NCI-H460 (cell line): ENCODE measurements at places on chromosomes 7 and 10. TPM values are rescaled to one million over a fixed set of nuclear protein-coding genes. Genes with fewer than 3 reads are reported as not detected.

The DKK1 gene
- 2.4 and 2.7 TPM in 2 replicates for total RNA-seq

The LRIT1 gene
- total RNA-seq: not detected in 2 replicates

DNA sequence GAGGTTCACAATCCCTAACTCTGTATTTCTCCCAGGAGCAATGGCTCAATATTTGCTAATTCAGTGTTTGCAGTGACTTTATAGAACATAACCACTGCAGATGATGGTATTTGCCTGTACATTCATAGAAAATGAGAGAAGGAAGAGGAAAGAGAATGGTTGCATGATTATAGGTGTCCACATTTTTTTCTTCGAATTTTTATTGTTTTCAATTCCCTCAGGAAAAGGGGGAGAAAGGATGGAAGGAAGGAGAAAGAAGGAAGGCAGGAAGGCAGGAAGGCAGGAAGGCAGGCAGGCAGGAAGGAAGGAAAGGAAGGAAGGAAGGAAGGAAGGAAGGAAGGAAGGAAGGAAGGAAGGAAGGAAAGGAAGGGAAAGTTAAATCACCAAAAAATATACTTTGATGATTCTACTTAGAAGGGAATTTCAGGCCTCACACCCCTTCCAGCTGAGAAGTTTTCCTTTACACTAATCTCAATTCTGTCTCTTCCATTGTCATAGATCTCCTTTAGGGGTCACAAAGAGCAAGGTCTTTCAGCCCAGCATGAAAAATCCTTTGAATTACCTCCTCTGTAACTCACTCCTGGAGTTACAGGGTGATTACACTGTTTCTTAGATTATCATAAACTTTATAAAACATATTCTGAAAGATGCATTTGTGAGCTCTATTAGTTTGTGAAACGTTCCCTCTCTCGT, 118.8 kb upstream of the INHBA start:
- DNase-seq: no peak

The PLAC9 gene
- total RNA-seq: not detected in 2 replicates

GRCh38 chr7:128112781-128113221, 81.6 kb upstream of the LRRC4 start:
- no peak for DNase-seq

DNA sequence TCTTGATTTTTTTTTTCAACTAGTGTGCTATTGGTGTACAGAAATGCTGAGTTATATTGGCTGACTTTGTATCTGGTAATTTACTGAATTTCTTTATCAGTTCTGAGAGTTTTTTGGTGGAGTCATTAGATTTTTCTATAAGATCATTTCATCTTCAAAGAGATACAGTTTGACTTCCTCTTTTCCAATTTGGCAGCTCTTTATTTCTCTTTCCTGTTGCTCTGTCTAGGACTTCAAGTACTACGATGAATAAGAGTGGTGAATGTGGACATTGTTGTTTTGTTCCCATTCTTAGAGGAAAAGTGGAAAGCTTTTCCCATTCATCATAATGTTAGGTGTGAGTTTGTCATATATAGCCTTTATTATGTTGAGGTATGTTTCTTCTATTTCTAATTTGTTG, 50.2 kb downstream of the LOXL4 start:
- no peak for DNase-seq

GRCh38 chr7:144454-144826, 47.9 kb upstream of the FAM20C start:
- DNase-seq: no peak

The NACAD gene
- total RNA-seq: 0.14 TPM in 1 of 2 replicates, not detected in the other

The TMEM72 gene
- total RNA-seq: not detected in 2 replicates

GRCh38 chr7:30950197-30950596, 13.6 kb upstream of the GHRHR start:
- no peak for DNase-seq

DNA sequence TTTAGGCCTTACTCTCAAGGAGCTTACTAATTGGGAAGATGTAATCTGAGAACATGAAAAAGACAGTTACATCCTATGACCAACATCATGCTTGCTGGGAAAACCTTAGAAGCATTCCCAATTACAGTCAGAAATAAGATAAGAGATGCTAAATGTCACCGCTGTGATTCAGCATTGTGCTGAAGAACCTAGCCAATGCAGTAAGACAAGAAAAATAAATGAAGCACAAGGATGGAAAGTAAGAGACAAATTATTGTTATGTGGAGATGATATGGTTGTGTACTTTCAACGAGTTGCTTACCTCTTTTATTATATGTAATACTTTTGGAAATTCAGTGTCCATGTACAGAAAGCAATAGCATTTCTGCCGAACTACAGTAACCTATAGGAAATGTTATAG, 104.8 kb downstream of the RBM20 start:
- DNase-seq: no peak

The SPDYE9 gene
- total RNA-seq: 0.54 and 0.55 TPM in 2 replicates

GRCh38 chr10:124042656-124043309, 50.6 kb downstream of the CHST15 start:
- no peak for DNase-seq

The PRKG1 gene
- total RNA-seq: 0.81 and 1.0 TPM in 2 replicates

The PPP1R3C gene
- total RNA-seq: 160 and 177 TPM in 2 replicates

DNA sequence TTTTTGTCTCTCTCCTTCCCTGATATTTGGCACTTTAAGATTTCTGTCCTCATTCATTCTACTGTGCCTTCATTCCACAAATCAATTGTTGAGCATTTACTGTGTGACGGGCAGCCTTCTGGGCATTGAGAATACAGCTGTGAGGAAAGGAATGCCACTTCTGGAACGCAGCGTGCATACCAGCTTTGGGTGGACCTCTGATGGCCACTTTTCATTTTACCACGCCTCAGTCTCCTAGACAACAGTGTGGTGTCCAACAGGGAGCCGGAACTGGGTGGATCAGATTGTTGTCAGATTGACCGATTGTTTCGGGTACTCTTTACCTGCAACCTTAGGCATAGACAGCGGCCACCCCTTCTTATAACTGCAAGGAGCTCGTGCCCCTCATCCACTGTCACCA, 222.7 kb upstream of the DPP6 start:
- DNase-seq: no peak

- DNase-seq: no peak
Measured at GRCh38 chr10:19930936-19931893, 115.0 kb downstream of the PLXDC2 start.

- no peak for DNase-seq
Measured at GRCh38 chr7:120272701-120273475, at the start of gene KCND2. TSS of gene KCND2 (plus strand) at chr7:120273175.

DNA sequence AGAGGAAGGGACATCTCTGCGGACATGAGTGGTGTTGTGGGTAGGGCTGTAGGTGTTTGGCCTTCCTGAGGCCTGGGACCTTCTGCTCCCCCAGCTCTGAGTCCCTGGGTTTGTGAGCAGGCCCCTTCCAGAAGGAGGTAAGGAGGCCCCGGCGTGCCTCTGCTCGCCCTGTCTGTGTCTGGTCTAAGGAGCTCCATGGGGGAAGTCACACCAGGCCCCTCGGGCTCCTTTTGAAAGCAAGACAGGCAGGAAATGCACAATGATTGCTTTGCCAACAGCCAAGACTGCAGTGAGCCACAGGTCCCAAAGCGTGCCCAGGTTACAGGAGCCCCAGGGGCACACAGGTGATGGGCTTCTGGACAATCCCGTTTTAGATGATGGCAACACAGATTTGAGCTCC, 89.5 kb downstream of the FAM53B start:
- no peak for DNase-seq

DNA sequence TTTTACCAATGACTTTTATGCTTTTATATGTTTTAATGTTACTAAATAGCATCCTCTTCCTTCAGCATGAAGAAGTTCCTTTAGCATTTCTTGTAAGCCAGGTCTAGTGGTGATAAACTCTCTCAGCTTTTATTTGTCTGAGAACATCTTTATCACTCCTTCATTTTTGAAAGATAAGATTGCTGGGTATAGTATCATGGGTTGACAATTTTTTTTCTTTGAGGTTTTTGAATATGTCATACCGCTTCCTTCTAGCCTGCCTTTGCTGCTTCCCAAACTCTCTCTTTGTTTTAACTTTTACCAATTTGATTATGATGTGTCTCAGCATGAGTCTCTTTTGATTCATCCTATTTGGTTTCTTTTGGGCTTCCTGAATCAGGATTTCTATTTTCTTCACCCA, 108.2 kb upstream of the KAT6B start:
- DNase-seq: no peak
